Spleen (tissue), 13 donors: ENCODE measurements at places on chromosomes 1 and 21. TPM values are rescaled to one million over a fixed set of nuclear protein-coding genes. Genes with fewer than 3 reads are reported as not detected.

GRCh38 chr21:45333583-45334121 lies 46.0 kb upstream of the POFUT2 start:
- H3K27ac ChIP-seq: no peak overlapping the region
- no peaks in the 10 kb centered on the region for H3K36me3 ChIP-seq
- peak; percentile 64 for DNase-seq

DNA sequence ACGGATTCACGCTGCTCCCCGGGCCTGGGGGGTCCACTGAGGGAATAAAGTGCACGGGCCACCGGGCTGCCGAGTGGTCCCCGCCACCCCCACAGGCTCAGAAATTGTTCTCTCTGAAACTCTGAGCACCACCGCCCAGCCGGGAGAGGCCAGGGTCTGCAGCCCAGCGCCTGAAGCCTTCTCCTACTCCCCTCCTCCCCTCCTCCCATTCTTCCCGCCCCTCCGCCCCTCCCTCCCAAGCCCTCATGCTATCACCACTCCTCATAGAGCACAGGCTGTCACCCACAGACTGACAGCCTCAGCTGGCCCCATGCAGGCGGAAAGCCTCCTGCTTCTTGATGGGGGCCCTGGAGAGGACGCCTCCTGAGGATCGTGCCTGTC lies 707 bp upstream of the GPR153 start:
- no peak overlapping the region for H3K27ac ChIP-seq
- peak overlapping the region; percentile 85 for H3K4me3 ChIP-seq
- H3K36me3 ChIP-seq: no peaks in the 10 kb centered on the region
- H3K27me3 ChIP-seq: peaks cover 24% of the 10 kb centered on the region
- H3K4me1 ChIP-seq: peaks cover 57% of the 10 kb centered on the region

GRCh38 chr1:231383159-231383860 lies 38.8 kb downstream of the EGLN1 start:
- DNase-seq: no peak
- H3K4me3 ChIP-seq: no peak overlapping the region
- H3K4me1 ChIP-seq: peaks cover 90% of the 10 kb centered on the region

The ADAM30 gene
- not detected for polyA plus RNA-seq

DNA sequence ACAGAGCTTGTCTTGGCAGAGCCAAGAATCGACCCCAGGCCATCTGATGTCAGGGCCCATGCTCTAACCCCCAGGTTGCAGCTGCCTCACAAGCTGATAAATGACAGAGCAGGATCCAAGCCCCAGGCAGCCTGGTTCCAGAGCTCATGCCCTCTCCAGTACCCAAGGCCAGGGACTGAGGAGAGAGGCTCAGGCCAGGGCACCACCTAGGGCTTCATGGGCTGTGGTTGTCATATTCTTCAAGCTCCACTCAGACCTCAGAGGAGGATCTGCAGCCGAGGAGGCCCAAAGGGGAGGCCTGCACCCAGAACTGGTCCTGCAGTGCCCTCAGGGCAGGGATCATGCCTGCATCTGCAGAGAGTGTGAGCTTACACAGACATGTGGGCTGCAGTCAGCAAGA lies 301.1 kb downstream of the MATN1 start:
- DNase-seq: no peak
- no peak overlapping the region for H3K4me3 ChIP-seq
- H3K36me3 ChIP-seq: no peaks in the 10 kb centered on the region
- H3K27ac ChIP-seq: no peak overlapping the region
- H3K4me1 ChIP-seq: no peaks in the 10 kb centered on the region

DNA sequence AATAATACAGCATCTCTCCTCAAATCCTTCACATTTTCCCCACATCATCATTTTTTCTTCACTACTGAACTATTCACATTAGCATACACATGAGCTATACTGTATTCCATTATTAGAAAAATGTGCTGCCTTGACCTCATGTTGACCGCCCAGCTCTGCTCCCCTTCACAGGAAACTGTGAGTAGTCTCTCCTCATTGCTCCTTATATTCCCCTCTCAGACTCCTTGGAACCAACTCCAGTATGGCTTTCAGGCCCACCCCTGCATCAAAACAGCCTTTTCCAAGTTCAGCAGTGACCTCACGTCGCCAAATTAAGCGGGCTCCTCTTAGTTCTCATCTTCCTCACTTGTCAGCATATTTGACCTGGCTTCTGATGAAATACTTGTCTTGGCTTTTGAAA lies 59.2 kb upstream of the SPAG17 start:
- H3K4me3 ChIP-seq: no peak overlapping the region
- H3K4me1 ChIP-seq: no peaks in the 10 kb centered on the region
- no peaks in the 10 kb centered on the region for H3K36me3 ChIP-seq
- DNase-seq: no peak

The ZBTB48 gene
- polyA plus RNA-seq: 53.1 TPM

DNA sequence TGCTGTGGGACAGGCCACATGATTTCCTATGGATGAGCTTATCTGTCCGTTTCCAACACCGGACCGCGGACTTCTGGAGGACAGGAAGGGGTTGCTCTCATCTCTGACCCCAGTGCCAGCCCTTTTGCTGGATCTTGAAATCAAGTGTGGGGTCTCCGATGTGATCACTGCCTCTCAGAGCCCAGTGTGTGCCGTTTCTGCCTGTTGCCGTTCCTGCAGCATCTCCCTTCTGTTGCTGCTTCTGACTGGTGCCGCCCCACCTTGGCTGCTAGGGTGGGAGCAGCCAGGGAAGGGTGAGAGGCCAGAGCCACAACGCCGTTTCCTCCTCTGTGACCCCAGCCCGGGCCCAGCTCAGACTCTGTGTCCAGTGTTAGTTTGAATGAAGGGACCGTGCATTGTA lies 67.3 kb upstream of the WNT4 start:
- no peak overlapping the region for H3K4me3 ChIP-seq
- H3K4me1 ChIP-seq: no peaks in the 10 kb centered on the region
- H3K27ac ChIP-seq: no peak overlapping the region
- H3K36me3 ChIP-seq: no peaks in the 10 kb centered on the region
- DNase-seq: peak; percentile 35

DNA sequence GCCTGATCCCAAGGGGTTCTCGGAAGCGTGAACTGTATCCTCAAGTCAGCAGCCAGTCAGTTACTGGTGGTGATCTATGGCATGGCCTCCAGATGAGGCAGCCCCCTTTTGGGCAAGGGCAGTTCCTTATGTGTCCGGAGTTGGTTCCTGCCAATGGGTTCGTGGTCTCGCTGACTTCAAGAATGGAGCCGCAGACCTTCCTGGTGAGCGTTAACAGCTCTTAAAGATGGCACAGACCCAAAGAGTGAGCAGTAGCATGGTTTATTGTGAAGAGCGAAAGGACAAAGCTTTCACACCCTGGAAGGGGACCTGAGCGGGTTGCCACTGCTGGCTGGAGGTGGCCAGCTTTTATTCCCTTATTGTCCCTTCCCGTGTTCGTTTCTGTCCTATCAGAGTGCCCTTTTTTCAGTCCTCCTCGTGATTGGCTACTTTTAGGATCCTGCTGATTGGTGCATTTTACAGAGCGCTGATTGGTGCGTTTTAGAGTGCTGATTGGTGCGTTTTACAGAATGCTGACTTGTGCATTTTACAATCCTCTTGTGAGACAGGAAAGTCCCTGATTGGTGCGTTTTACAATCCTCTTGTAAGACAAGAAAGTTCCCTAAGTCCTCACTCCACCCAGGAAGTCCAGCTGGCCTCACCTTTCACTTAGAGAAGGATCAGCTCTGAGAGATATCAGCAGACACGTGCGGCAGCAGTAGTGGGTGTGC lies 8.9 kb upstream of the IL10RB start:
- no peak overlapping the region for H3K27ac ChIP-seq
- no peaks in the 10 kb centered on the region for H3K27me3 ChIP-seq
- no peak overlapping the region for H3K4me3 ChIP-seq
- peaks cover 33% of the 10 kb centered on the region for H3K4me1 ChIP-seq
- no peak for DNase-seq
- H3K36me3 ChIP-seq: peaks cover 68% of the 10 kb centered on the region

The OR2L8 gene
- not detected for polyA plus RNA-seq

DNA sequence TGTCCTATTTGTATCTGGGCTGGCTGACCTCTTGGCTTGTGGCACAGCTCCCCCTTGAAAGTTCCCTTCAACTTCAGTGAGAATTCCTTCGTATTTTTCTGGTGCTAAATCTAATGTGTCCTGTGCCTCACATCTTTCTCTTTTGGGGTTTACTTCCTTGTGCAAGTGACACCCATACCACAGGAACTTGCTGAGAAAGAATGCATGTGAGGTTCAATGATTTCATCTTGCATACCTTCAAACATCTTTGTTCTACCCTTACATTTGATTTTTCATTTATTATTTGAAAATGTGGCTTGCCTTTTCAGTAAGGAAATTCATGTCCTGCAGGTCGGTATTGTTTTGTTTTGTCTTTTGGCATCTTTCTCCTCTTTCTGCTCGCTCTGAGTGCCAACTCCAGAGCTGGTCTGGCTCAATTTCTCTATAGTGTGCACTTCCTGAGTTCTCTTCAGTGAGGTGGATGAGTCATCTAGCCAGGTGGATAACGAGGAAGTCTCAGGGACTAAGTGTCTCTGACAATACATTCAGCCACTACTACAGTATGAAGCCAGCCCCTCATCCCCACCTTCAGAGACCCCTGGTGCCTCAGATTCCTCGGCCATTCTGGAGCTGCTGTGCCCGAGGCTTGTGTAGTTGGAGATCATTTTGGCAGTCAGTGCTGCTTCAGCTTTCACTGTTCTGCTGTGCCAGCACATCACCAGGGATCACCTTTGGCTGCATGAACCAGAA lies 59.5 kb downstream of the RIPK4 start:
- H3K4me1 ChIP-seq: no peaks in the 10 kb centered on the region
- H3K27ac ChIP-seq: no peak overlapping the region
- no peak for DNase-seq
- no peak overlapping the region for H3K4me3 ChIP-seq

DNA sequence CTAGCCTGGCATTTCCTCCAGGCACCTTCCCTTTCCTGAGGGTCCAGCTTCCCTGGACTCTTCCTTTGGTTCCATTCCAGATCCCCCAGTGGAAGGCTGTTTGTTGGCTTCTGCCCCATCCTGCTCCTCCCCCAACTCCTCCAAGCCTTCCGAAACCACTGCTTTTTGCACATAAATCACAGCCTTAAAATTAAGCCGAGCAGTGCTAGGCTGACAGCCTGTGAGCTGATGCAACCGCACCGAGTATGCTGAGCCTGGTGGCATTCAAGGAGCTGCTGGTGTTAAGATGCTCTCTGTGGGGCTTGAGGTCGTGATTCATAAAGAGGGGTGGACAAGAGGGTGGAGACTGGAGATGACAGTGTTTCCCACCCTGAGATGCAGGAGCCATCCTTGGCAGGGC lies 266.6 kb upstream of the C1orf174 start:
- DNase-seq: no peak
- H3K4me1 ChIP-seq: no peaks in the 10 kb centered on the region
- H3K27me3 ChIP-seq: peaks cover 5% of the 10 kb centered on the region
- H3K4me3 ChIP-seq: no peak overlapping the region
